ENCODE measurements at places on chromosomes 4 and X.

DNA sequence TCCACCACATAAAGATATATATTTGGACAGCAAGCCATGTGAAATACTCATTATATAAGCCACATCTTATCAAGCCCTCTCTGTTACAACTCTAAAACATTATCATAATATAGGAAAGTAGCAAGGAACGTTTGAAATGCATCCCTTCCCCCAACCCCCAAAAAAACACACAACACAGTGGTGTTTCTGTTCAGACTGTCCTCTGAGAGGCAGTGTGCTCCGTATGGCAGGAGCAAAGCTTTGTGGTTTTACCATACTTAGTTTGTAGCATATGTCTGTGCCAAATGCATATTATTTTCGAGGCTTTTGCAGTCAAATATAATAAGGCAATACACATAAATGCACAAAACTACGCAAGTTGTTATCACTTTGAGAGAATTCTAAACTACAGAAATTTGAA lies 194.2 kb downstream of the RAPGEF2 start:
- no peak for DNase-seq

DNA sequence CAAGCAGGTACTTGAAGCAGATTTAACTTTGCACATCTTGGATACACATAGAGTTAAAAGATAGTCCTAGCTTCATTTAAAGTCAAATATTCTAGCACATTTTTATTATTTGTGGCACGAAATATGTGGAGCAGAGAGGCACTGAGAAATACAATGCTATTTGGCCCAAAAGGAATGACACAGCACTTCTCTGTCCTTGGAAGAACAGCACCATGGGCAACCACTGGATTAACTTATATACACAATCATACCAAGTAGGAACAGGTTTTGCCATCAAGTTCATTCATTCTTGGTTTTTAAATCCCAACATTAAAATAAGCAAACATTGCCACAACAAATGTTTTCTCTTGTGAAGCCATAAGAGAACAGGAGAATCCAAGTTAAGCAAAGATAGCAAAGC lies 924 bp upstream of the ENAM start:
- no peak for DNase-seq

GRCh38 chrX:14084466-14084865 lies 54.8 kb upstream of the GEMIN8 start:
- DNase-seq: no peak

- DNase-seq: no peak
These were observed 18.1 kb upstream of the GDPD2 start for GRCh38 chrX:70405003-70405402.

Measured in activated gamma-delta T cell treated with Interleukin-2 at 50 U/mL for 16 hours (primary cell).